ENCODE measurements at places on chromosomes 4 and X.
A peak's percentile ranks its signal among the peaks of the same experiment; 100 is the strongest.

DNA sequence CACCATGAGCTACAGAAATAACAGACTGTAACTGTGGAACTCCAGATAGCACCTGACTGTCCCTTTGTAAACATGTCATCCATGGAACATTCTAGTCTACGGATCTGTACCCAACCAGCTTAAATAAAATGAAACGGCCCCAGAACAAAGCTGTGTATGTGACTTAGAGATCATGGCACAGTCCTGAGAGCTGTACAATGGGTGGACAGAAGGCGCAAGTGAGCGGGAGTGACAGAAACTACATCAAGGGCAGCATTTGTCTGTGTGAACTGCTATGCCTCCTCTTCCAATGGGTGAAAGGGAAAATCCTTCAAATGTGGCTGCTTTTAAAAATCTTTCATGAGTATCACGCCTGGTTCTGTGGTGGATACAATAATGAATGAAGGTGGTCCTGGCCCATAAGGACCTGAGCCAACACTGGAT, 72.5 kb downstream of the FAT1 start:
- DNase-seq = no peak

GRCh38 chr4:35556387-35556786, 687.9 kb downstream of the ARAP2 start:
- DNase-seq = no peak

DNA sequence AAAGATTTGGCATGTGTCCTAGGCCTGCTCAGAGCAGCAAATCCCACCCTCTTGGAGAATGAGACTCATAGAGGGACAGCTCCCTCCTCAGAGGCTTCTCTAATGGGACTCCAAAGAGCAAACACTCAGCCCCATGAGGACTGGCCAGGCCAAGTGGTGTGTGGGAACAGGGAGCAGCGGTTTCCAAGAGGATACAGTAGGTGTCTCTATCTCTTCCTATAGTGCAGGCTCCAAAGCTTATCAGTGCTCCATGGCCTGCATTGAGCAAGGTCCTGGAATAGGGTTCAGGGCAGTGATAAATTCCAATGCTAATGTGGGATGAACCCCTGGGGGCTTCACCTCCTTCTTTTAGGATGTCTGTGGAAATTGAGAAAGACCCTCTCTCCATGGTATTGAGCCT, 15.7 kb upstream of the MAGEA10 start:
- no peak for DNase-seq

DNA sequence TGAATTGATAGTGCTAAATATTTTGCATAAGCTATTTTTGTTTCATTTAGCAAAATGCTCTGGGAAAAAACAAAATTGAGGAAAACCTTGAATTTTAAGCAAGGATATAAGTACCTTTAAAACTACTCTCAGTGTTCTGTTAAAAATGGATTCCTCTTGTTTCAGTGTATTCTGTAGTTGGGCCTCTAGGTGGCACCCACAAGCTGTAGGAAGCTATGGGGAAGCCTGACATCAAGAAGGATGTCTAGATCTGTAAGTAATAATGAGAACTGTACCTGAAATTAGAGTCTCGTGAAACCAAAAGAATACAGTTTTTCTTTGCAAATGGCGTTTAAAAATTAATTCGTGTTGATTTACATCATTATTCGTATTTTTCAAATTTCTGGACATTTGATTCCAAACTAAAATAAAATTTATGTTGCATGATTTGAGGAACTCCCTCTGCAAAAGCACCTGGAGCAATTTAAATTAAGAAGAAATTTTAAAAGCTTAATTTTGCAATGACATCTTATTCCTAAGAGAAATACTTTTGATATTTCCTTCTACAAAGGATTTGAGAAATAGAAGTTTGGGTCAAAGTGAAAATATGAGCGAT, 51.2 kb downstream of the TMPRSS11E start:
- peak; percentile 68 for DNase-seq

- no peak for DNase-seq
Measured at GRCh38 chr4:2071252-2071911, 12.3 kb downstream of the NAT8L start.

DNA sequence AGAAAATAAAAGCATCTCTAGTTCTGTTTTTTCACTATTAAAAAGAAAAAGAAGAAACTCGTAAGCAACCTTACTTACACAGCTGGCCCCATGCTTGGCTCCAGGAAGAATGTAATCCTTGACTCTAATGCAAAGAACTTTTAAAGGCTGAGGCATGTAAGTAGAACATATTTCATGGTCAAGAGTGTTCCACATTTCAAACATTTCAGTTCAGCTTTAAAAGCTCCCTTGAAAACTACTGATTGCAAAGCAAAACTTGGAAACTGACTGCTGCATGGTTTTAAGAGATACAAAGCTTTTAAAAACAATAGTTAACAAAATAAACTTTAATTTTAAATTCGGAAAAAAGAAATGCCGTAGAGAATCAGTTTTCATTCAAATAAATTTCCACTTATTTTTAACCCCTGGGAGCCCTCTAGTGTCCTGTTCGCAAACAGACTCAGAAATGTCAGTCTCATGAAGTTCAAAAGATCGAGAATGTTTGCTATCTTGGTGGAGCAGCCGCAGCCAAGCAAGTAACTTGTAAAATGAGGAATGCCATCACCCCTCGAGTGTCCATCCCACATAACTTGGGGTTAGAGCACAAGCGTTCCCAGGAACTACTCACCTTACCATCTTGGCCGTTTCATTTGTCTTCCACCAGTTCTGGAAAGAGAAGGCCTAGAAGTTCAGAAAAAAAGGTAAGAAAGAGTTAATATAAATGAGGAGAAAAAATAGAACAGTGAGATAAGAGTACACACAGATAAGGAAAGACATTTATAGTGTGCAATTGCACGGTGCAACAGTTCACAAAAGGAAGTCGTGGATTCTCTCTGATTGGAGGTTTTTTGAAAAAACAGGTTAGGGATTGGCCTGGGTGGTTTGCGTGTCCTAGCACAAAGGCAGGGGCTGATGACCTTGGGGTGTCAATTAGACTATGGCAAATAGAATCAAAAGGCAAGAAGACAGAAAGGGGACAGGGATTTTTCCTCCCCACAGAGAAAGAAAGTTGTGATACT, at the start of gene GASK1B:
GASK1B (minus strand) TSS at position 765 of the 998 bp plus-strand sequence. CDS start 1,650 bp downstream, outside the sequence.
- peak; percentile 83 for DNase-seq

DNA sequence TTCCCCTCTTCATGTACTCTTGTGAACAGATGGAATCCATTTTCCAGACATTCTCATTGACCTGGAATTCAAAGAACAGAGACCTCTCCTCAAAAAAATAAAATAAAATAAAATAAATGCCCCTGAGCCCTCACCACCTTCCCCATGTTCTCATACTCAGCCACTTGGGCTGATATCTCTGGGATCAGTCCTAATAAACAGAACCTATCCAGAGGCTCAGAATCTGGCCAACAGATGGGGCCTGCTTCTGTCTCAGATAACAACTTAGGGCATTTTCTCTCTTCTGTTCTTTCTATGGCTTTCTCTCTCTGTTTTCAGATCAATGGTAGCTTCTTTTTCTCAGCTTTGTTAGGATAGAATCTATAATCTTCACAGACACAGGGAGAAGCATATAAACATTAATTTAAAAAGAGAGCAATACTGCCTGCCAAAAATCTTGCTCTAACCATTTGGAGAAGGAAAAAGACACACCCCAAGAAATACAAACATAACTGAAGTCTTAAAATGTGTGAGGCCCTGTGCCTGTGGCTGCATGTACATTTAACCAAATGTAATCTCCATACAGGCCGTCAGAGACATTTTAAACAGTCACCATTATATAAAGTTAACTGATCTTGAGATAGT, 907.1 kb downstream of the FAT4 start:
- no peak for DNase-seq

- no peak for DNase-seq
Measured at GRCh38 chrX:119880076-119880475, 8.4 kb downstream of the NDUFA1 start.

- DNase-seq = no peak
Measured at GRCh38 chr4:153099391-153100140, 104.7 kb upstream of the TRIM2 start.

GRCh38 chr4:108978066-108978465, 215.2 kb upstream of the ETNPPL start:
- no peak for DNase-seq

DNA sequence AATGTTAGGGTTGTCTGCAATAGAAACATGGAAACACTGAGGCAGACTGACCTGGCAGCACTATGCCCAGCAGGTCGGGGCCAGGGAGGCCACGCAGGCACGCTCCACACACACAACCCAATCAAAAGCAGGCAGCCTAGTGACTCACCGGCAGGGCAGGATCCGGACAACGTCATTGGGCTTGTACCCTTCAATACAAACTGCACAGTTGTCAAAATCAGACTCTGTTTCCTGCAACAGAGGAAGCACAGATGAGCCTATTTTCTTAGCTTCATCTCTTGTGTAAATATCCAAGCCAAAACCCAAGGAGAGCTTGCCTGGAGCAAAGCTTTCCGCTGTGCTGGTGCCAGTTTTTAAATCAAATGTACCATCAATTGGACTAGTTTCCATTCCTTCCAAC, 185.8 kb downstream of the RNF150 start:
- DNase-seq = no peak

DNA sequence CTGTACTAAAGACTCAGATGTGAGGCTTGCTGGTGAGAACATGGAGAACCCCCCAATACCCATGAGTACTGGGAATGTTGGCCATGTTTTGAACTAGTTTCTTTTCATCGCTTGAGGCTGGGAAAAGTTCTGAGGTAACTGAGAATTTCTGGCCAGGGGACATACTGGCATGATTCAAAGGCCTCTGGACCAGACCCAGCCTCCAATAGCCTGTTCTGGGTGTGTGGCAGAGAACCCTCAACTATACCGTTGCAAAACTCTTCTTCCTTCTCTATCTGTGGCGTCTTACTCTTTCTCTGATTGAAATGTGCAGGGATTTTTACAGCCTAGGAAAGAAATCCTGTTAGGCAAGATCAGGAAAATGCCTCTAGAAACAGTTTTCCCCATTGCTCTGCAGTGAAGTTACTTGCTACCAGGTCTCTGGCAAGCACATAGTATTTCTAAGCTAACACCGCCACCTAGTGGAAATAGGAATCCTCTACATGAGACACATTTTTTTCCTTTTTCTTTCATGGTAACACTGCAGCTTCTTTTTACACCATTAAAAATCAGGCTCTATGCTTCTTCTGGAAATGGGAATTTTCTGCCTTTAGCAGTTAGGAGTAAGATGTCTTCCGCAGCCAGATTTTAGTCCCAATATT, 170.7 kb upstream of the ZCCHC13 start:
- DNase-seq = peak; percentile 77

- no peak for DNase-seq
Measured at GRCh38 chr4:88297725-88298454, 13.5 kb upstream of the PPM1K start.

- no peak for DNase-seq
Measured at GRCh38 chrX:133475521-133475920, 60.2 kb upstream of the GPC4 start.

DNA sequence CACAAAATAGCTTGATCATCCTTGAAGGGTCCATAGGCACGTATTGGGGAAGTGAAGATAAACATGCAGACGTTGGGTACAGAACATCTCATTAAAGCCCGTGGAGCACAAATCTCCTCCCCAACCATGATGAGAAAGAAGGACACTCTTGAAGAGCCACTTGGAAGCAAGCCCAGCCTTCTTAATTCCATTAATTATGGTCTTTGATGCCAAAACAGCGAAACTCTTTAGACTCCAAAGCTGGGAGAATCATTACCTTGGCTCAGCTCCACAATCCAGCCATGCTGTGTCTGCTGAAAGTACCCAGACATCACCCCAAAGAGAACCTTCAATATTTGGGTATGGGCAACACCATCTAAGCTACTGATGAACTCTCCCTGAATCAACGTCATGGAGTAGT, 169.0 kb upstream of the MBNL3 start:
- DNase-seq = no peak

GRCh38 chrX:53093177-53093655, 726 bp upstream of the KANTR start:
- DNase-seq = peak; percentile 83

GRCh38 chr4:87216469-87216868, 3.9 kb downstream of the KLHL8 start:
- DNase-seq = no peak

DNA sequence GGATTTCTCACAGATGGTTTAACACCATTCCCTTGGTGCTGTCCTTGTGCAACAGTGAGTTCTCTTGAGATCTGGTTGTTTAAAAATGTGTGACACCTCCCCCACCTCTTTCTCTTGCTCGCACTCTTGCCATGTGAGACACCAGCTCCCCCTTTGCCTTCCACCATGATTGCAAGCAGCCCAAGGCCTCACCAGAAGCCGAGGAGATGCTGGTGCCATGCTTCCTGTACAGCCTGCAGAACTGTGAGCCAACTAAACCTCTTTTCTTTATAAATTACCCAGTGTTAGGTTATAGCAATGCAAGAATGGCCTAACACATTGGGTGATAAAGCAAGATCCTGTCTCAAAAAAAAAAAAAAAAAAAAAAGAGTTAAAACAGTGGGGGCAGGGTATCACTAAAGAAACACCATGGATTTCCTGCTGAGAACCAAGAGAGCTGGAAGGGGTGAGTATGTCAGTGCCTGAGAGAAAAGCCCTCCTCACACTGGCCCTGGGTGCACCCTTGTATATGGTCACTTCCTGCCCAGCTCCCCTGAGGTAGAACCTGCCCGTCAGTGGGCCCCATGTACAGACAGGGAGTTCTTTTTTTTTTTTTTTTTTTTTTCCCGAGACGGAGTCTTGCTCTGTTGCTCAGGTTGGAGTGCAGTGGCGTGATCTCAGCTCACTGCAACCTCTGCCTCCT, 46.4 kb downstream of the APOO start:
- DNase-seq = no peak

All from astrocyte of the spinal cord (primary cell).